ENCODE measurements at places on chromosomes 16 and 17.
A peak's percentile ranks its signal among the peaks of the same experiment; 100 is the strongest.

GRCh38 chr16:23836078-23836403 is 258 bp downstream of the PRKCB start:
- no peak for DNase-seq

GRCh38 chr16:4837733-4838501 is 9.2 kb downstream of the GLYR1 start:
- DNase-seq = no peak

GRCh38 chr17:78748730-78749317 is 33.2 kb downstream of the CYTH1 start:
- DNase-seq = peak; percentile 28

GRCh38 chr16:9061358-9061813 is 30.1 kb upstream of the HAPSTR1 start:
- DNase-seq = peak; percentile 19

Data from NCI-H2081 (cell line).